ENCODE measurements at places on chromosomes 7 and 10. TPM values are rescaled to one million over a fixed set of nuclear protein-coding genes. Genes with fewer than 3 reads are reported as not detected.
A peak's percentile ranks its signal among the peaks of the same experiment; 100 is the strongest.

Gene TPST1
- total RNA-seq, result 20.1 TPM

Gene SKIDA1
- 0.69 TPM for total RNA-seq

DNA sequence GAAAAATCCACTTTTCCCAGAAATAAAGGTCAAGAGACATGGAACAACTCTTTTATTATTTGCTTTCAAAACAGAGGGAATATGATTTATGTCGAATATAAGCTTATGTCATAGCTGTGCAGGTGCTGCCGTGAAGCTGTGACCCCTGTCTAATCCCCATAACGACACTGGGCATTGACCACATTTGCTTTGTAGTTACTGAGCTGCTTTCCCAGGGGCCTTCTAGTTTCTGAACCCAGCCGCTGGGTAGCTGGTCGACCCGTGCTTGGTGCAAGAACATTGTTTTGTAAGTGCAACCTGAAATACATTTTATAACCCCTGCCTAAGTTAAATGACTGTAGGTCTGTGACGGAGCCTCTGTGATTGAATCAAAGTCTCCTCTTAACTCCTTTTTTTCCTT is 144.9 kb upstream of the HDAC9 start:
- no peaks in the 10 kb centered on the region for H3K36me3 ChIP-seq
- no peak overlapping the region for H3K4me3 ChIP-seq
- no peak for DNase-seq
- H3K4me1 ChIP-seq, result no peaks in the 10 kb centered on the region
- H3K27ac ChIP-seq, result no peak overlapping the region

DNA sequence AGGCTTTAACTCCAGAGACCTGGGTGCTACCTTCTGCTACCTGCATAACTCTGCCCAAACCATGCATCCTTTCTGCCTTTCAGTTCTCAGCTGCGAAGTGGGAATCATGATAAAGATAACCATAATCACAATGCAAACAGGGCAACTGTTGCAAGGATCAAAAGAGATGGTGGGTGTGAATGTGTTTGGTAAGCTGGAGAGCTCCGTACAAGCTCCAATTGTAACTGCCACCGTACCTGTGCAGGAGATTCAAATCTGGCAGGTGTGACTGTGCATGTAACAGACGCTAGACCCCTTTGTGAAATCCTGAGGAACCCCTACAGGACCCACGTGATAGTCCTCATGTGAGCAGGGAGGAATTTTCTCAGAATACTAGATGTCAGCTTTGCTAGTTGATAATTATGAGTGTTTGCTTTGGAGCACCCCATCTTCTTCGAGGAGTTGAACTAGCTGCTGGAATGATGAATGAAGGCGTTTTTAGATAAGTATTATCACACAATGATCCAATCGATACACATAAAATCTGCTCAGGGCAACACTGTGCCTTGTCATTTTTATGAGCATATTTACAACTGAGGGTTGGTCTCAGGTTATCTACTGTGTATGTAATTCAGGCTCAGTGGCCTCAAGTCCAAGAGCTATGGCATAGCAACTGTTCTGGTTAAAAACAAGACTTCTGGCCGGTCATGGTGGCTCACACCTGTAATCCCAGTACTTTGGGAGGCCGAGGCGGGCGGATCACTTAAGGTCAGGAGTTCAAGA is 15.4 kb upstream of the FRAT2 start:
- no peaks in the 10 kb centered on the region for H3K4me1 ChIP-seq
- H3K36me3 ChIP-seq, result no peaks in the 10 kb centered on the region
- H3K27me3 ChIP-seq, result no peaks in the 10 kb centered on the region
- H3K27ac ChIP-seq, result no peak overlapping the region
- DNase-seq, result no peak

GRCh38 chr10:102555781-102556328 is 52.1 kb downstream of the SUFU start:
- no peak overlapping the region for H3K27ac ChIP-seq
- H3K4me3 ChIP-seq, result no peak overlapping the region
- H3K36me3 ChIP-seq, result peaks cover 17% of the 10 kb centered on the region
- DNase-seq, result peak; percentile 27
- no peaks in the 10 kb centered on the region for H3K27me3 ChIP-seq

Gene ACBD7
- not detected for total RNA-seq

- H3K36me3 ChIP-seq, result no peaks in the 10 kb centered on the region
- H3K27ac ChIP-seq, result no peak overlapping the region
- no peaks in the 10 kb centered on the region for H3K4me1 ChIP-seq
- H3K27me3 ChIP-seq, result no peaks in the 10 kb centered on the region
- no peak for DNase-seq
- no peak overlapping the region for H3K4me3 ChIP-seq
Measured at GRCh38 chr7:109930049-109930448, 1160.9 kb upstream of the LRRN3 start.

GRCh38 chr10:48456808-48457761 is 147.8 kb downstream of the ARHGAP22 start:
- no peak overlapping the region for H3K27ac ChIP-seq
- H3K4me1 ChIP-seq, result peaks cover 3% of the 10 kb centered on the region
- DNase-seq, result peak; percentile 58
- H3K27me3 ChIP-seq, result no peaks in the 10 kb centered on the region
- no peak overlapping the region for H3K4me3 ChIP-seq

Measured in upper lobe of right lung (tissue), 1 donor.